EH (cell line): ENCODE measurements at places on chromosomes 4 and X.

- DNase-seq = no peak
These were observed 5.1 kb upstream of the ASB9 start for GRCh38 chrX:15274946-15275345.

- no peak for DNase-seq
These were observed 142.8 kb downstream of the MGST2 start for GRCh38 chr4:139808381-139808807.

GRCh38 chr4:125198916-125199315 lies 115.8 kb upstream of the FAT4 start:
- peak; percentile 38 for DNase-seq

DNA sequence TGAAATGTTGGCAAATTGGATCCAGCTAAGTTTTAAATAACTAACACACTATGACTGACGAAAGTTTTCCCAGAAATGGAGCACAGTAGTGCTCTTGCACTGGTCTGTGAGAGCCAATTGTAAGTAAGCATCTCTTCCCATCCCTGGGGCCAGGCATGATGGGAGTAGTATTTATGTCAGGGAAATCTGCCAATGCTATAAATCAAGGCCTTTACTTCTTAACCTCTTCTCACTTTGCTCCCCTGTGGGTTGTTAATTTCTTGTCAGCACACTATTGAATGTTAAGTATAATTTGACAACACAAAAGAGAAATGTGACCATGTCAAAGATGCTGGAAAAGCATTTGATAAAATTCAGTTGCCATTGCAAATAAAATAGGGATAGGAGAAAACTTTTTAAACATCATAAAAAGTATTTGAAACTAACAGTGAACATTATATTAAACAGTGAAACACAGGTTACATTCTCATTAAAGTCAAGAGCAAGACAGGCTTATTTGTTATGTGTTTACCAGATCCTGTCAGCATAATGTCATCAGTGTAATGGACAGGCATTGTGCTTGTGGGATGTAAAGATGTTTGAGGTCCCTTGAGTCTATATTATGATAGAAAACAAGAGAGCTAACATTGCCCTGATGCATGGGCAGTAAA lies 5.0 kb downstream of the F8A1 start:
- peak; percentile 34 for DNase-seq

DNA sequence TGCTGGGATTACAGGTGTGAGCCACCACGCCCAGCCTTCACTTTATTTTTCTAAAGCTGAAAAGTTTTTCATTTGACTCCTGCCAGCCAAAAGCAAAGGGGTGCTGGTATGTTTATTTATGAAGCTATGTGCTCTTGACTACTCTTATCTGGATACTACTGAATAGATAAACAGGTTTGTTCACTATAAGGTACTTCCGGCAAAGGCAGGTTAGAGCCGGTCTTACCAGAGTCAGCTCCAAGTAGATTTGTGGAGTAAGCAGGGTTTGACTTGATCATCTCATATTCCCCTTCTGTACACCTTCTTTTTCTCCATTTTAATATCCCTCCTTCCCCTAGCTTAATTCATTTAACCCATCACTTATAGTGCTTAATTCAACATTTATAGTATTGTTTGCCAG lies 175.4 kb upstream of the MBNL3 start:
- no peak for DNase-seq

DNA sequence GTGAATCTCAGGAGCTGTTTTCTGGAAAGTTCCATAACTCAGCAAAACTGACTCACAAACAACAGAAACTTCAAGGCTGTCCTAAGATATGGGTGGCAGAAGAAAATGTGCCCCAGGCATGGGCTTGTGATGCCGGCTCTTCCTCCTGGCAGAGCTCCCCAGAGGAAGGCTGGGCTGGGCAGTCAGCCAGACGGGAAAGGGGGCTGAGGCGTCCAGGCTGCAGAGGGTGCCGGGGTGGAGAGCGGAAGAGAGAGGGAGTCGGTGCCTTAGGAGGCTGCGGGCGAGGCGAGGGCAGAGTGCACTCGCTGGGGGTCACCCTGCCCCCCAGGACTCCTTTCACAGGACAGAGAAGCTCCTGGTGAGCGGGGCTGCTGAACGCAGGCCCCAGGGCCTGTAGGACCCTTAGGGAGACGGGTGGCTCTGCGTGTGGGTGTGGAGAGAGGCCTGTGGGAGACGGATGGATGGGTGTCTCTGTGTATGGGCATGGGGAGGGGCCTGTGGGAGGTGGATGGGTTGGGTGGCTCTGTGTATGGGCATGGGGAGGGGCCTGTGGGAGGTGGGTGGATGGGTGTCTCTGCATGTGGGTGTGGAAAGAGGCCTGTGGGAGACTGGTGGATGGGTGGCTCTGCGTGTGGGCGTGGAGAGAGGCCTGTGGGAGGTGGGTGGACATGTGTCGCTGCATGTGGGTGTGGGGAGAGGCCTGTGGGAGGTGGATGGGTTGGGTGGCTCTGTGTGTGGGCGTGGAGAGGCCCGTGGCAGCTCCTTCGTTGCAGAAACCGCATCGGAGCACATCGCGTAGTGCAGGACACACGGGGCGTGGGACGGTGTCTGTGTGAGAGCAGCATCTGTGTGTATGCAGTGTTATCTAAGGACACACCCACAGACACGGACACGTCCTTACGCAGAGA lies 15.9 kb downstream of the PCGF3 start:
- DNase-seq = peak; percentile 46

- no peak for DNase-seq
These were observed 62.2 kb upstream of the GPR78 start for GRCh38 chr4:8517946-8518345.

DNA sequence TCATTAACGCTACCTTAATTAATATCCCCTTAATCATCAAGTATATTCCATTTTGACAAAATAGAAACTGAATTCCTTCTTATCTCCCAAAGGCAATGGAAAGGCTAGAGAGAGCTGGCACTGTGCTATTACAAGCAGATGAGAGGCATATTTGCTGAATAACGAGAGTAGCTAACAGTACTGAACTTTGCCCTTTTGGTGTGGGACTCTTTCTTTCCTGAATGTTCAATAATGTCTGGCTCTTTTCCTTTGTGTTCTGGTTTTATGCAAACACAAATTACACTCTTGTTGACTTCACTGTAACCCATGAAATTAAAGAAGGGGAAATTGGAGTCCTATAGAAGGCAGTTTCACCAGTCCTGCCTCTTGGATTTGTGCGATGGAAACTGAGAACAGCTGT lies 63.5 kb downstream of the SHROOM3 start:
- DNase-seq = peak; percentile 13

- no peak for DNase-seq
These were observed 99.9 kb downstream of the AREG start for GRCh38 chr4:74544655-74545361.

GRCh38 chr4:11548597-11549082 lies 119.9 kb upstream of the HS3ST1 start:
- no peak for DNase-seq

- DNase-seq = no peak
These were observed 501.1 kb downstream of the KCNIP4 start for GRCh38 chr4:21447301-21448054.

GRCh38 chr4:3520276-3520675 lies 11.9 kb downstream of the LRPAP1 start:
- DNase-seq = no peak

- peak; percentile 84 for DNase-seq
These were observed 84.5 kb downstream of the CT47B1 start for GRCh38 chrX:120791013-120791643.

DNA sequence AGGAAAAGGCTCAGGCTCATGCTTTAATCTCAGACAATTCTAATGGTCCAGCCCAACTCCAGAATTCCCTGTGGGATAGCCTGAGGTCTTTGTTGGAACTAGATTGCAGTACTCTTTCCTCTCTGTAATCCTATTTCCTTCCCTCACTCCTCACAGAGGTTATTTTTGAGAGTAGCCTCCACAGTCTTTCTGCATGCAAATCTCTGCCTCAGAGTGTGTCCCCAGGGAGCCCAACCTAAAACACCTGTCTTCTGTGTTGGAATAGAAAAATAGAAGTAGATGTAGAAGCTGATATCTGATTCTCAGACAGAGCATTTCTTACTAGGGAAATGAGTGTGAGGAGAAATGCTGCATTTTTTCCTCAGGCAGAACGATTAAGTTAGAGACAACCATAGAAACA lies 915.5 kb upstream of the EPHA5 start:
- DNase-seq = no peak

GRCh38 chrX:154487518-154488290 lies 1.3 kb upstream of the UBL4A start:
- no peak for DNase-seq

DNA sequence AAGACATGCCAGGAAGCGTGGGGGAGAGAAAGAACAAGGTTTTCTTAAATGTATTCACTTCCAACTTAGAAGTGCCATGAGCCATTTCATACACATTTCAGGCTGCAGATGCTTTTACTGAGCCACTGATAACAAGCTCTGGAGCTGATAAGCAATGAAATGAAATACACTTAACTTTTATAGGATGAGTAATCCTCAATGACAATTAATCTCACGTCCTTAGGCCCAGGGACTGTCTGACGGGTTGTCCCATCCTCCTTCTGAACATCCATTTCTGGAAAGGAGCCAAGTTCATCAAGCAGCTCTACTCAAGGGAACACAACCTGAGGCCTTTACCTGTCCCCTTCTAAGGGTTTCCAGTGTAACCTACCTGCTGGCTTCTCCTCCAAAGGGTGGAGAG lies 121.2 kb downstream of the PARM1 start:
- DNase-seq = no peak

GRCh38 chrX:18725310-18725943 lies 18.0 kb downstream of the PPEF1 start:
- no peak for DNase-seq

- no peak for DNase-seq
These were observed 148.3 kb downstream of the MAML3 start for GRCh38 chr4:140005699-140006098.

DNA sequence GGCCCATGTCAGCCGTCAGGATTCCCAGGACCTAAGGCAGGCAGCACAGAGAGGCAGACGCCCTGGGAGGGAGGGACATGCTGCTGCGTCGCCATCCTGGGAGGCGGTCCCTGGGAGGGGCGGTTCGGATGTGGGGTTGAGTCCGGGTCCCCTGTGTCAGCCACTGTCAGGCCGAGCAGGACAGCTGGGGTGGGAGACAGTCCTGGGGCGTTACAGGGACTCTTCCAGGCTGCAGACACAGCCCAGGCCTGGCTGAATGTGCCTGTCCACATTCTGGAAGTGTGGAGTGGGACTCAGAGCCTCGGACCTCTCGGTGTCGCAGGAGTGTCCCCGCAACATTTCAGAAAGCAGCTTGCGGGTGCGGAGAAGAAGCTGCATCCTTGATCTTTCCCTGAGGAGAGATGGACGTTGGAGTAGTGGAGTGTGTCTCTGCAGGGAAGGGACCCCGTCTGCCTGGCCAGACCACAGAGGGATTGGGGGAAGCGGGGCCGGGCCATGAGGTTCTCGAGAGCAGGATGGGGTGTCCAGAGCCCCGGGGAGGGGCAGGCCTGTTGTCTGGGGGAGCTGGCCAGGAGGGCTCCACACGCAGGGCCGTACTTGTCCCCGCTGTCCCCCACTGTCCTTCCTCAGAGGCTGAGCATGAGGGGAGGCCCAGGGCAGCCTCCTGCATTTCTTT lies 6.1 kb downstream of the AKAP17A start:
- no peak for DNase-seq
